ENCODE measurements at places on chromosomes 3 and 15. TPM values are rescaled to one million over a fixed set of nuclear protein-coding genes. Genes with fewer than 3 reads are reported as not detected.
A peak's percentile ranks its signal among the peaks of the same experiment; 100 is the strongest.

NAALADL2 gene
- 21.1 TPM for total RNA-seq

DNA sequence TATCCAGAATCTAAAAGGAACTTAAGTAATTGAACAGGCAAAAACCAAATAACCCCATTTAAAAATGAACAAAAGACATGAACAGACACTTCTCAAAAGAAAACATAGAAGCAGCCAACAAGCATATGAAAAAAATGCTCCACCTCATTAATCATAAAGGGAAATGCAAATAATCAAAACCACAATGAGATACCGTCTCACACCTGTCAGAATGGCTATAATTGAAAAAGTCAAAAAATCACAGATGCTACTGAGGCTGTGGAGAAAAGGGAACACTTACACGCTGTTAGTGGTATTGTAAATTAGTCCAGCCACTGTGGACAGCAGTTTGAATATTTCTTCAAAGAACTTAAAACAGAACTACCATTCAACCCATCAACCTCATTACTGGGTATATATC lies 220.7 kb downstream of the MEX3B start:
- DNase-seq, result no peak

GRCh38 chr3:44050867-44051266 lies 190.8 kb upstream of the TOPAZ1 start:
- no peak for DNase-seq

NEK10 gene
- 0.73 TPM for total RNA-seq

GRCh38 chr3:157300094-157300493 lies 136.6 kb upstream of the PTX3 start:
- DNase-seq, result no peak

GRCh38 chr3:60056404-60056803 lies 1006.6 kb upstream of the CFAP20DC start:
- DNase-seq, result no peak

- DNase-seq, result no peak
Measured at GRCh38 chr3:37627951-37628620, 233.6 kb upstream of the CTDSPL start.

GRCh38 chr3:14439501-14440167 lies 37.2 kb downstream of the SLC6A6 start:
- DNase-seq, result peak; percentile 75

DNA sequence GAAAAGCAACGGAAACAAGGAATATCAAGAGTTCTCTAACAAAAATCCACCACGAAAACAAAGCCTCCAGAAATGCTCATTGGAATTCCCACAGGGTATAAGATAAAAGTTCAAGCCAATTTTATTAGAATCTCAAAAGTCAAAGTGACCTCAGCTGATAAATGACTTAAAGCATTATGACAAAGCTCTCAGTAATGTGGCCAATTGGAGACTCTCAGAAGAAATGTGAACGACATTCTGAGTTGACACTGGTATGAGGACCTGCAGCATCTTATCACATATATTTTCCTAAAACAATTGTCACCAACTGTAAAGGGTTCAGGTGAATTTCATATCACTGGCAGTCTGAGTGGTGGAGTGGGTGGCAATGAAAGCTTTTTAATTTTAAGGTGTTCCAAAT lies 199.1 kb downstream of the FOXP1 start:
- no peak for DNase-seq

GRCh38 chr3:41324156-41324475 lies 124.8 kb downstream of the CTNNB1 start:
- DNase-seq, result no peak

PCSK6 gene
- 66.2 TPM for total RNA-seq

UBL7 gene
- 25.5 TPM for total RNA-seq

GRCh38 chr3:22269831-22270230 lies 518.8 kb upstream of the ZNF385D start:
- no peak for DNase-seq

GRCh38 chr3:71201939-71202338 lies 381.6 kb downstream of the FOXP1 start:
- peak; percentile 46 for DNase-seq

DNA sequence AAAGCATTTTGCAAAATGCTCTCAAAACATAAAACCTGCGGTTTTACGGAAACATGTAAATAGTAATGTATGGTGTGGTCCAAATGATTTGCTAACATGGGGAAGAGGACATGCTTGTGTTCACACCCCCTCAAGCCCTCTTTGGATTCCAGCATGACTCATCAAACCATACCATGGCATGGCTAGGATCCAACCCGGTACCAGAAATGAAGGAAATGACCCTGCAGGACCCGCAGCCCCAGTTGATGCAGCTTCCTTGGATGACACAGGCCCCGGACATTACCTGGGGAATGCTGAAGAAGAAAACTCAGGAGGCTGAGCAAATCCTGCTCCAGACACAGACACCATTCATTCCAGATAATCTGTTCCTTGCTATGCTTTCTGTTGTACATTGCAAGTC lies 222.9 kb downstream of the DTWD1 start:
- DNase-seq, result no peak

DNA sequence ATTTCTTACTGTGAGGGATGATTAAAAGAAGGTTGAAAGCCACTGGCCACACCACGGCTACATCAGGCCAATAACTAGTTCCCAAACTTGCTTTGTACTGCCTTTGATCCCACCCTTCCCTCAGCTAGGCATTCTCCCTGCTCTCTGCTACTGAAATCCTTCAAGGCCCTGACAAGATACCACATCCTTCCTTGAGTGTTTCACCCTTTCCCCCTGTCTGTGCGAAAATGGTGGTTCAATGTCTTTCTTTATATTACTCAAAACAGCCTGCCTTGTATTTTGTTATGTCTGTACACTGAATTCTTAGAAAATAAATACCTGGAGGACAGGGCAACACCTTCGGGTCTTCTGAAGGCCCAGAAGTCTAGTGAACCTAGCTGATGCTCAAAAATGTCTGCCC lies 932 bp upstream of the VPS8 start:
- no peak for DNase-seq

Measured in left colon (tissue), 2 donors.